CD4-positive, alpha-beta T cell treated with Interleukin-4 for 4 hours (primary cell): ENCODE measurements at places on chromosomes 12 and 14.
A peak's percentile ranks its signal among the peaks of the same experiment; 100 is the strongest.

DNA sequence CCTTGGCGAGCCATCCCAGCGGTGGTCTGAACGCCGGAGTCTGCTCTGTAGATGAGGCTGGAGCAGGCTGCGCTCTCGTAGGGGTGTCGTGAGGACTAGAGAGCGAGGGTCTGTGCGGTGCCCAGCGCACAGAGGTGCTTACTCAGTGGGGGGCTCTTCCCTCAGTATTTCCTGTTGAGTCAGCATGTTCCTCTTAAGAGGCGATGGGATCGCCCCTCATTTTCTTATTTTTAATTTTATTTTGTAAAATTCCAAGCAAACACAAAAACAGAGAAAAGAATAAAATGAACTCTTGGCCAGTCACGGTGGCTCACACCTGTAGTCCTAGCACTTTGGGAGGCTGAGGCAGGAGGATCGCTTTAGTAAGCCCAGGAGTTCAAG lies 40.8 kb upstream of the BCL7A start:
- DNase-seq, result no peak

DNA sequence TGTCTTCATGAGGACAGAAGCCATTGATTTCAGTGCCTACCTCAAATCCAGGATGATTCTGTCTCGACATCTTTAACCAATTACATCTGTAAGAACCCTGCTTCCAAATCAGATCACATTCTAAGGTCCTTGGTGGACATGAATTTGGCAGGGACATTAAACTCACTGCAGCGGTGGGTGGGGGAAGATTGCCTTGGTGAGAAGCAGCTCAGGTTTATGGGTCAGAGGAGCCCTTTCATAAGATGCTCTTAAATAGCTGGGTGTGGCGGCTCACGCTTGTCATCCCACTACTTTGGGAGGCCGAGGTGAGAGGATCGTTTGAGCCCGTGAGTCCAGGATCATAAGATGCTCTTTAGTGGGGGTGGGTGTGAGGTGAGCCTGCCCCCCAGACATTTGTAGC lies 42.9 kb downstream of the ELK3 start:
- no peak for DNase-seq

DNA sequence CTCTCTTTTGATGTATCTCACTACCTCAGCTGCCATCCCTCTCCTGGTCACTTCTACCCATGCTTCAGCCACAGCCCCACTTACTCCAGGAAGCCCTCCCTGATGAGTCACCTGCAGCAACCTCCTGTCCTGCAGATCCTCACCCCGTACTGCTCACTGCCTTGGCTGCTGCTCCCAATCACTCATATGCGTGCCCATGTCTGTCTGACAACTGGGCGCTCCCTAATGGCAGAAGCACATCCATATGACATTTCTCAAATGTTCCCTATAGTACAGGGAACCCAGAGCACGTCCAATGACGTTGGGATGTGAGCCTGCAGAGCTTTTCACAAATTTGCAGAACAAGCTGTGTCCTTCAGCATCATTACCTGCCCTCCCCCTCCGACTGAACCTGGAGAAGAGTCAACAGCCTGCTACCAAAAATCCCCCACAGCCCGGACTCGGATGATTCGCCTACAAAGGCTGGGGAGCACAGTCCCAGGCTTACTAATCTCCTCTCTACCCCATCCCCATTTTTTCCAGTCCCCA lies 90.0 kb downstream of the SINHCAF start:
- DNase-seq, result no peak

GRCh38 chr12:124550123-124551089 lies 17.0 kb downstream of the NCOR2 start:
- no peak for DNase-seq

DNA sequence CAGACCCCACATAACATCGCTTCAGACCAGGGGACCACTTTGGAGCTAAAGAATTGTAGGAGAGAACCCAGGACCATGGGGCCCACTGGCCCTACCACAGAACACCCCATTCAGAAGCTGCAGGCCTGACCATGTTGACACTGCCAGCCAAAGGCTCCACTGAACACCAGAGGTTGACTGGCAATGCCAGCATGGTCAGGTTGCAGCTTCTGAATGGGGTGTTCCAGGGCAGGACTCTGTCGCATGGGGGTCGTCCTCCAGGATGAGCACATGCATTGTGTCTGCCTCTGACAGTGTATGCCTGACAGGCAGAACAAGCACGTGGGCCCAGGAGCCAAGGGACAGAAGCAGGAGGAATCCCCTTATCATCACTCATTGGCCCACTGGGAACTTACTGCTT lies 34.1 kb downstream of the DIO3 start:
- DNase-seq, result no peak

- DNase-seq, result peak; percentile 2
Observed at GRCh38 chr14:24368562-24369252, 723 bp downstream of the NFATC4 start.

- no peak for DNase-seq
Observed at GRCh38 chr12:40569626-40570179, 122.5 kb upstream of the CNTN1 start.

DNA sequence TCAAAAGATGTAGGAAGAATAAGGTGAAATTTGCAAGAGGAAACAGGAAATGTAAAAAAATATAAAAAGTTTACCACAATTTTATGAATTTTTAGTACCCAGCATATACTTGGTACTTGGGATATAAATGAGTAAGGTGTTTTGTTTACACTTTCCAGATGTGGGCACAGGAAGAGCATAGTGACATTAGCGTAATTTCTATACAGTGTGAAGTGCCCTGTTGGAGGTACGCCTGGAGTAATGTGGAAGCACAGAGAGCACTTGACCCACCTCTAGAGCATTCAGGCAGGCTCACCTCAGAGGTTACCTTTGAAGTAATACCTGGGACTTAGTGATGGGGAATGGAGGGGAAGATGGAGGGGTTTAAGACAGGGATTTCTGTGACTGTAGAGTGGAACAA lies 89.5 kb downstream of the AEBP2 start:
- no peak for DNase-seq
